NCI-H2081 treated with DMSO at 0.1 percent for 48 hours (cell line): ENCODE measurements at places on chromosomes 16 and 17.

- no peak for DNase-seq
These were observed 6.5 kb upstream of the C16orf74 start for GRCh38 chr16:85757341-85757822.

DNA sequence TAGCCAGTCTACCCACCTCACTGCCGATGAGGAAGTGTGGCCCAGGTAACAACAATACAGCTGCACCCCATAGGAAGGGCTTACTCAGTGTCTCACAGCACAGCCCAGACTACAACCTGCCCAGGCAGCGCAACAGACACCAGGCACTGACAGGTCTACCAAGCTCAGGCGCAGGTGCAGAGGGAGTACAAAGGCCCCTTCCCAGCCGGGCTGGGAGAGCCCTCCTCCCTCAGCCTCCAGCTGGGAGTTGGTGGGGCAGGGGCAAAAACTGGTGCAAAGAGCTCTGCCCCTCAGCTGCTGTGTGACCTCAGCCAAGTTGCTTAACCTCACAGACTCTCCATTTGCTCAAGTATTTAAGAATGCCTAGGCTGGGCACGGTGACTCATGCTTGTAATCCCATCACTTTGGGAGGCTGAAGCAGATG, 112.6 kb upstream of the LHX1 start:
- DNase-seq, result no peak

DNA sequence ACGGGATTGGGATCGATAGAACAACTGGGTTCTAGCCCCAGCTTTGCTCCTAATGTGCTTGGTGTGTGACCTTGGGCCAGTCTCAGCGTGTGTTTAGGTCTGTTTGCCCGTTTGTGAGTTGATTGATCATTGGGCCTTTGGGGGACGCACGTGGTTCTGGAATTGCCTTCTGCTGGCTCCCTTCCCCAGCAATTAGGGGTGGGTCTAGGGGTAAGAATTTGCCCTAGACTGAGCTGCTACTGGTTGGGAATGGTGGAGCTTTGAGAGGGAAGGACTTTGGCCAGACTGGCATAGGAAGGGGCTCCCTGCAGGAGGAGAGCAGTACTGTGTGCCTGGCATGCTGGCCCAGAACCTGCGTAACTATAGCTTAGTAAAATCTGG, 1.5 kb downstream of the SPNS2 start:
- DNase-seq, result no peak

DNA sequence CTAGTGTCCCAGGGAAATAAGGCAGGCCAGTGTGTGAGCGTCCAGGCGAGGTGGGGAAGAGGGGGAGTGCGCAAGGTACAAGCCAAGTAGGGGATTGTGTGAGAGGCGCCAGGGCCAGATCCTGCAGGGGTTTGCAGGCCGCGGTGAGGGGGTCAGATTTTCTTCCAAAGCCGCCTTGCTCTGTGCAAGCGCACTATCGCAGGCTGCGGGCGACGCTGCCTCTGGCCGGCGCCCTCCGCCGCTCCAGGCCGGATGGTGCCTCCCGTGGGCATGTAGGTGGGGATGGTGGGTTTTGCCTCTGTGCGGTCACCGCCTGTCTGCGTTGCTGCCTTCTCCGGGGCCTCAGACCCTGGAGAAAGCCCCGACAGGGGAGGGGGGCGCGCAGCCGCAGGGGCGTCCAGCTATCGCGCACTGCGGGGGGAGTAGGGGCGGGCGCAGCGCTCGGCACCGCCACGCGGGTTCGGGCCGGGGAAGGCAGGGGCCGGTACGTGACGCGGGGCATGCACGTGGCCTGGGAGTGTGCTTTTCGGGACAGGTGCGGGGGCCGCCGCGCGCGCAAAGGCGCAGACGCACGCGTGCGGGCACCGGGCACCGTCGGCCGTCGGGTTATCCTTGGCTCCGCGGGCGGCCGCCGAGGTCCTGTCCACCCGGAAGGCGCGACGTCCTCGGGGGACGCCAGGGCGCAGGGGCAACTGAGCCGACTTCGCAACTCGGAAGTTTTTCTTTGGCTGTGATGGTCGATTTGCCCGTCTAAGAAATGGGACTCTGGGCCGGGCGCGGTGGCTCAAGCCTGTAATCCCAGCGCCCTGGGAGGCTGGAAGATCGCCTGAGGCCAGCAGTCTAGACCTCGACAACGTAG, 1.1 kb upstream of the HAPSTR1 start:
- no peak for DNase-seq

DNA sequence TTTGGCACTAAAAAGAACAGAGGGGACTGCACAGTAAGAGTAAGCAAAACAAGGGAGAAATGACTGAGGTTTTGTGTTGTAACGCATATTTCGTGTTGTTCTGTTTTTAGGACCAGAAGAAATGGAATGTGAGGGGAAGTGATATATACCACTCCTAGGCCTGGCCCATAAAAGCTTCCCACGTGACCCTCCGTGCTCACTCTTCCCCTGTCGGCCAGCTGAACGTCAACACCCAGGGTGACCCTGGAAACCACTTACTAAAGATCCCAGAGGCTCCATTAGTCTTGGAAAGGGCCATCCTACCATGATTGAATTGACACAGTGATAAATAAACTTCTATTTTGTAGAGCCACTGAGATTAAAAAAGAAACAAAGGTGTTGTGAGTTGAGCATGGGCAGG, 79.8 kb downstream of the HELZ start:
- no peak for DNase-seq

- DNase-seq, result no peak
These were observed 156.6 kb downstream of the PHKB start for GRCh38 chr16:47617732-47618131.

- no peak for DNase-seq
These were observed 3.1 kb downstream of the KIAA0753 start for GRCh38 chr17:6637458-6637840.

GRCh38 chr17:68468334-68468733, 11.0 kb upstream of the WIPI1 start:
- DNase-seq, result no peak

DNA sequence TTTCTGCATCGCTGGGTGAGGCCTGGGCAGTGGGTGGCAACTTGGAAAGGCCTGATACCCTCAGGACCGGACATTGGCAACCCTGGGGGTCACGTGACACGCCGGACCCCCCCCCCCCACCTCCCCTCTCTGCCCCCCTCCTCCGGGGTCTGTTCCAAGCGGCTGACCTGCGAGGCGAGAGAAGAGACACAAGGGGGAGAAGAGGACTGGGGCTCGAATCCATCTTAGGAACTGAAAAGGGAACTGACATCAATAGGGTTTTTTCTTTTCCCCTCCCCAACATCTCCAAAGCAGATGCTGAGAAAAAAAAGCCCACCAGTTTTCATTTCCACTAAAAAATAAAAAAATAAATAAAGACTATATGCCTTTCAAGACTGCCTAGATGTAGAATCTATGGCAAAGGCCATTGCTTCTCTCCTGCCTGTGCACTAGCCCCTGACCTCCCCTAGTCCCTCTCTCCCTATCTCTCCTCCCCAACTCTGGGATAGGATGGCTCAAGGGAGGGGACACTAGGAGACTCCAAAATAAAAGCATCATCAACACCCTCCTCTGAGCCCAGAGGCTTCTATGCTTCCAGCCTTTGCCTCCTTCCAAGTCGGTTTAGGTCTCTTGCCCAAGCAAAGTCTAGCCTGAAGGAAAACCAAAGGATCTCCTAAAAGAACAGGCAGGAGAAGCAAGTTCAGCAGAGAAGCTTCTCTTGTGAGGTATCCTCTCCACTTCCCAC, 7.7 kb upstream of the HOXB2 start:
- no peak for DNase-seq

DNA sequence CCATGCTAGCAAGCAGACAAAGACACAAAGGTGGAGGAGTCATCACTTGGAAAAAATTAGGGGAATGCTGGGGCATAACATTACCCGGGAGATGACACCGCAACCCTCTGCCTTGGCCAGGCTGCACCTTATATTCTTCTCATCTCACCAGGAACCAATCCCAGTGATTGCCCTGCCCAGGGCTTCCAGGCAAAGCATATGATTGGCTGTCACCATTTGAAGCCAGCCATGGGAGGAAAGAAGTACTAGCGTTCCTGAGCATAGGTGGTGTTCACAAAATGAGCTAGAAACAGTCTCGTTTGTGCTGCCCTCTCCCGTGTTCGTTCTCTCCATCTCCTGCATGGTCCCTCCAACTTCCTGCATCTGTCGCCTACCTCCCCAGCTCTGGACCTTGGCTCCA, 29.6 kb downstream of the TEKT5 start:
- no peak for DNase-seq

DNA sequence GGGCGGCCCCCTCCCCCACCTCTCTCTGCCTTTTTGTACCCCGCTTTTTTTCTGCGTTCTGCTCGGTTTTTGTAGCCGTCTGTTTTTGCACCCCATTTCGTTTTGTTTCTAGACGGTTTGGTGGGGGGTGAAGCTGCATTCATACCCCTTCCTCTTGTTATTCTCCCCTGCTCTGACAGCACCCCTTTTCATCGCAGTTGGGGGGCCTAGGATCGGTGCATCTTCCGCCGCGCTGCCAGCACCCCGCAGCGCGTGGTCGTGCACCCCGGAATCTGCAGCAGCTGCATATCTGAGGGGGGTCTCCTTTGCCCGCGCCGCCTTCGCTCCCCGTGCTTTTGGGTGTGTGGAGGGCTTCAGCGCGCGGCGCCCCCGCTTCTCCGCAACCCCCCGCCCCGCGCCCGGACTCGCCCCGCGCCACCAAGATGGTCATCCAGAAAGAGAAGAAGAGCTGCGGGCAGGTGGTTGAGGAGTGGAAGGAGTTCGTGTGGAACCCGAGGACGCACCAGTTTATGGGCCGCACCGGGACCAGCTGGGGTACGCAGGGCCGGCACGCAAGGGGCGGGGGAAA, 455 bp downstream of the ATP1B2 start:
- DNase-seq, result no peak

- DNase-seq, result no peak
These were observed 20.5 kb downstream of the SLC4A1 start for GRCh38 chr17:44247440-44247841.

DNA sequence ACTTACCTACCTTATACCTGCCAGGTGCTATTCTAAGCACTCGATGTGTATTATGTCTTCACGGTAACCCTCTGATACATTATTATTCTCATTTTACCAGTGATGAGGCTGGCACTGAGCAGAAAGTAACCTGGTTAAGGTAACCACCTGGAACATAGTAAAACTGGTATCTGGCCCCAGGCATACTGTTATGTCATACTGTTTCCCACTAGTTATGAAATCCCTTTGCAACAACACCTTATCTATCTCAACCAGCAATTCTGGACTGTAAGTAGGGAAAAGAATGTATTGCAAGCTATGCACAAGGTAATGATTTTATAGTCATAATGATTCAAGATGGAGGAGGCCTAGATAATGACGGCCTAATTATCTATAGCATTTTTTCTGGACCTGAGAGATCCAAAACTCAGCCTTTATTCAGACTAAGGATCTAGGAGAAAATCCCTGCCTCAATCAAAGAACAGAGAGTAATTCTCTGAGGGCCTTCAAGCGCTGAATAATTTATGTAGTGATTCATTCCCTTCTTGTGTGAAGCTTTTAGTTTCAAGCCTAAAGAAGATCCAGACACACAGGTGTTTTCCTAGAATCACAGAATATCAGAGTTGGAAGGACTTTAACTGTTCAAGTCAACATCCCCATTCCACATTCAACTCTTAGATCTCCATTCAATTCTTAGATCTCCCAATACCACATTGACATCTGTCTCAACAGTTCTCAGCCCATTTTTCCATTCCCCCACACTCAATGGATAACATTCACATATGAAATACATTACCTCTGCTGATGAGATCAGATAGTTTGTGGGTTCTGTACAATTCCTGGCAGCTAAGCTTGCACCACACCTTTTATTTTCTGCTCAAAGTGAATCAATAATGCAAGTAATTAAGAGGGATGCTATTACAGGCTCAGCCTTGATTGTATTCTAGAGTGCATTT, 14.9 kb upstream of the MMD start:
- DNase-seq, result no peak

- no peak for DNase-seq
These were observed 10.5 kb downstream of the OMG start for GRCh38 chr17:31286587-31286986.

- no peak for DNase-seq
These were observed 36.9 kb downstream of the SNTB2 start for GRCh38 chr16:69223882-69224281.

GRCh38 chr17:37305406-37305905, 70.3 kb upstream of the C17orf78 start:
- DNase-seq, result no peak

DNA sequence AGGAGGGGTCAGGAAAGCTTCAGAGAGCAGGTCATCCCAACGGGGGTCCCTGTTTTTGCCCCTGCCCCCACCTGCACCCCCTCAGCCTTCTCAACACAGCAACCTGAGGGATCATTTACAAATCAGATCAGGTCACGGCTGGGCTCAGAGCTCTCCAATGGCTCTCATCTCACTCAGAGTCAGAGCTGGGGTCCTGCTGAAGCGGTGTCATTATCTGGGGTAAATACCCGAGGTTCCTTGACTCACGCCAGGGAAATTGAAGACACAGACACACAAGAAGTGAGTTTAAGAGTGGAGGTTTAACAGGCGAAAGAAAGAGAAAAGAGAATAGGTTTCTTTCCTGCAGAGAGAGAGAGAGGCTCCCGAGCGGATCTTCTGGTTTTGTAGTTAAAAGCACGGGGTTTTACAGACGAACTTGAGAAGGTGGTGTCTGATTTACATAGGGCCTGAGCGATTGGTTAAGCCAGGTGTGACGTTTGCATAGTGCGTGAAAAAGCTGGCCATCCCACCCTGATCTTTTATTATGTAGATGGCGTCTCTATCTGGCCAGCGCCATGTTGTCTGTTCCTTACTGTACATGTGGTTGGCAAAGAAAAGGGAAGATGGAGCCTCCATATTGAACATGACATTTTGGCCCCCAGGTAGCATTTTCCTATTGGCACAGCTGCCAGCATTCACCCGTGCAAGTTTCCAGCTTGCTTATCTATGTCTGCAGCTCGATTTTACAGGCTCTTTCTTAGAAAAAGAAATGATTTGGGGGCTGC, 51.4 kb downstream of the WSB1 start:
- DNase-seq, result no peak

DNA sequence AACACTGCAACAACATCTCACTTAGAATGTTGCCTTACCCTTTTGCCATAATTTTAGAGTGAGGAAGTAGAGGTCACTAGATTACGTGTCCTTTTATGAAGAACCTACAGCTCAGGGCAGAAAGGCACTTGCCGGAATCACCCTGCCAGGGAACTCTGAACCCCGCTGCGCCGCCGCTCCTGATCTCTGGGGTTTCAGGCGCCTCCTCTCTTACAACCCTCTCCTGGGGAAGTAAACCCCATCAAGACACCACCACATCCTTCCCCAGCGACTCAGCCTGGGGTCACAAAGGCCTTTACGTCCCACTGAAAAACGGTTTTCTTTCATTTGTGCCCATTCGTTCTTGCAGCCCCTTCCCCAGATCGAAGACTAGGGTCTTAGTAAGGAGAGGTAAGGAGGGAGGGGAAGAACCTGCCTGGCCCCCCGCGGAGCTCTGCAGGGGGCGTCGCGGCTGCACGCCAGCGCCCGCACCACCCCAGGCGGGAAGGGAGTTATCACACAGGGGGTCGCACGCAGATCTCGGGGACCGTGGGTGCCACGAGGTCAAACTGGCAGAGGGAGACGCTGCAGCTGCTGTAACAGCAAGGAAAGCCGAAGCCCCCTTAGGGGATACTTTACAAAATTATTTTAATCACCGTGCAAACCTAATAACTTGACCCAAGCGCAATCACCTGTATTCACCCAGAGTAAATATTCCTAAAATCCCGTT, 1.0 kb upstream of the HLF start:
- no peak for DNase-seq

- DNase-seq, result no peak
These were observed 377.7 kb upstream of the MAF start for GRCh38 chr16:79977940-79978836.
